ENCODE measurements at places on chromosomes 5 and 9.
A peak's percentile ranks its signal among the peaks of the same experiment; 100 is the strongest.

DNA sequence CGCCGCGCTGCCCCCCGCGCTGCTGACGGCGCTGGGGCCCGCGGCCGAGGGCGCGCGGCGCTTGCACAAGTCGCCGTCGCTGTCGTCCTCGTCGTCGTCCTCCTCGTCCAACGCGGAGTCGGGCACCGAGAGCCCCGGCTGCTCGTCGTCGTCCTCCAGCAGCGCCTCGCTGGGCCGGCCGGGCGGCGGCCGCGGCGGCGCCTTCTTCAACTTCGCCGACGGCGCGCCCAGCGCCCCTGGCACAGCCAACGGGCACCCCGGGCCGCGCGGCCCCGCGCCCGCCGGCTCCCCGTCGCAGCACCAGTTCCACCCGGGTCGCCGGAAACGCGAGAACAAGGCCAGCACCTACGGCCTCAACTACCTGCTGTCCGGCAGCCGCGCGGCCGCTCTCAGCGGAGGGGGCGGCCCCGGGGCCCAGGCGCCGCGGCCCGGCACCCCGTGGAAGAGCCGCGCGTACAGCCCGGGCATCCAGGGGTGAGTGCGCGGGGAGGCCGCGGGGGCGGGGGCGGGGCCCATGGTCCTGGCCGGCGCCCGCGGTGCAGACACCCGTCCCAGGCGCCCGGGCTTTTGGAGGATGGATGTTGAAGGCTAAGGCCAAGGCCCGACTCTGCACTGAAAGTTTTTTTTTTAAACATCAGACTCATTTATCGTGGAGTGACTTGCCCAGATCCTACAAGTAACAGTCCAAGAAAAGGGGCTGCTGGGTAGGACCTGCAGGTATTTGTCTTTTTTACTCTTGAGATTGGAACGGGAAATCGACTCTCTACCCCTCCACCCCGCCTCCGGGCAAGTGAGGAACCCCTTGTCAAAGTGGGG lies 1.2 kb downstream of the TENT4A start:
- DNase-seq, result no peak

GRCh38 chr5:121108725-121109124 lies 644.6 kb downstream of the PRR16 start:
- DNase-seq, result no peak

GRCh38 chr9:96219026-96219899 lies 82.7 kb downstream of the HSD17B3 start:
- peak; percentile 77 for DNase-seq

DNA sequence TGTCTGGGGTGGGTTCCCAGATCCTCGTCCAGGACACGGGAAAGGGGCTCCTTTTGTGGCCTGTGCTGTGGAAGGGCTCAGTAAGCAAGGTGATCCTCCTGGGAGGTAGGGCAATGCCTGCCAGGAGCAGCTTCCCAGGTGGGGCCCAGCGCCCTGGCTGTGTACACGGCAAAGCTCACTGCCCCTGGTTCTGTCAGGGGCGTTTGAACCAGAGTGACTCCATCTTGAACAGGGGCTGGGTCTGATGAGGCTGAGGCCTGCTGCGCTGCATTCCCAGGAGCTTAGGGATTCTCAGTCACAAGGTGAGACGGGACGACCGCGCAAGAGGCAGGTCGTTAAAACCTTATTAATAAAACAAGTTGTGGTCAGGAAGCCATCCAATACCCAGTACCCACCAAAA lies 19.9 kb upstream of the SLC12A7 start:
- no peak for DNase-seq

- no peak for DNase-seq
Observed at GRCh38 chr9:68462105-68462775, 78.4 kb downstream of the TMEM252 start.

GRCh38 chr5:97412959-97413358 lies 229.9 kb upstream of the RIOK2 start:
- DNase-seq, result no peak

DNA sequence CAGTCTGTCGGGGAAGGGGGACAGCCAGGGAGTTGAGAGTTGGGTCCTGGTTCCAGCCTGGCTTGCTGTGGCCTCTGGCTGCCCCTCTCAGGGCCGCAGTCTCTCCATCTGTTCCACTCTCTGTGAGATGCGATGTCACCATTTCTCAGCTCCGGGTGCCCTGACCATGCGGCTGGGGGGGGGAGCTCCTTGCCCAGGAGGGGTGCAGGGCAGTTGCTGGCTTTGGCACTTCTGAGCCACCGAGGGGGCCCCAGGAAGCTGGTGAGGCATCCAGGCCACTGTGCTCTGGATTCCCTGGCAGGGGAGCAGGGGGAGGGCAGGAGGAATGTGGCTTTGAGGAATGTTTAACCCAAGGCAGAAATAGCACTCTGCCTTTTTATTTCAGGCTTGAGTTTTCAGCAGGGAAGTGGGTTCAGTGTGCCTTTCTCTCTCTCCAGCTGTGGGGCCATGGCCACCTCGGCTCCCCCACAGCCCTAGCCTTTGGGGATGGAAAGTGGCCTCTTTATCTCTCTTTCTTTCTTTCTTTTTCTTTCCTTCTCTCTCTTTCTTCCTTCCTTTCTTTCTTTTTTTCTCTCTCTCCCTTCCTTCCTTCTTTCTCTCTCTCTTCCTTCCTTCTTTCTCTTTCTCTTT lies 11.0 kb downstream of the NCS1 start:
- DNase-seq, result no peak

DNA sequence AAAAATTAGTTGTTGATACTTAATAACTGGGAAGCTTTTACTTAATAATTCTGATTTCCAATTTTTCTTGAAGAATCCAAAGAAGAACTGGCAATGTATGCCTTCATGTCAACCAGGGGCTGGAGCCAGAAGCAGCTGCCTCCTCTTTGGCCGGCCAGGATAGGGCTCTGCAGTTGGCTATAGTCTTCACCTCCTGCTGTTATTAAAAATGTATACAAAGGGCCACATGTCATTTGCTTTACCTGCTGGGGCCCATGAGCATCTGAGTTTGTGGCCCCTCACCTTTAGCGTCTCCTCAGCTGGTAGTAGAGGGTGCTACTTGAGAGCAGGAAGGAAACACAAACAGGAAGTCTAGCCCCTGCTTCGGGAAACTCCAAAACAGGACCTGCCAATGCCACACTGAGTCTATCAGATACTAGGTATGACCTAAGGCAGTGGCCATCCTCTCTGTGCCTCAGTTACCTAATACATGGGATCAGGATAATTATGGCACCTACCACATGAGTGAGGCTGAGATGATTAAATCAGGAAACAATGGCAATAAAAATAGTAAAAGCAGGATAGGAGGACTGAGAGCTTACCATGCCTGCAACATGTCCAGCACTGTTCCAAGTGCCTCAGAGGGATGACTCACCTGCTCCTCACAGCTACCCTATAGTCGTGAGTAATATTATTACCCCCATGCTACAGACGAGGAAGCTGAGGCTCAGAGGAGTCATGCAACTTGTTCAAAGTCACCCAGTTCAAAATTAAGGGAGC lies 21.3 kb downstream of the CCDC69 start:
- peak; percentile 50 for DNase-seq

- DNase-seq, result peak; percentile 34
Observed at GRCh38 chr9:128946571-128947276, 679 bp downstream of the DOLK start.

- no peak for DNase-seq
Observed at GRCh38 chr9:36843964-36844363, 190.1 kb downstream of the PAX5 start.

DNA sequence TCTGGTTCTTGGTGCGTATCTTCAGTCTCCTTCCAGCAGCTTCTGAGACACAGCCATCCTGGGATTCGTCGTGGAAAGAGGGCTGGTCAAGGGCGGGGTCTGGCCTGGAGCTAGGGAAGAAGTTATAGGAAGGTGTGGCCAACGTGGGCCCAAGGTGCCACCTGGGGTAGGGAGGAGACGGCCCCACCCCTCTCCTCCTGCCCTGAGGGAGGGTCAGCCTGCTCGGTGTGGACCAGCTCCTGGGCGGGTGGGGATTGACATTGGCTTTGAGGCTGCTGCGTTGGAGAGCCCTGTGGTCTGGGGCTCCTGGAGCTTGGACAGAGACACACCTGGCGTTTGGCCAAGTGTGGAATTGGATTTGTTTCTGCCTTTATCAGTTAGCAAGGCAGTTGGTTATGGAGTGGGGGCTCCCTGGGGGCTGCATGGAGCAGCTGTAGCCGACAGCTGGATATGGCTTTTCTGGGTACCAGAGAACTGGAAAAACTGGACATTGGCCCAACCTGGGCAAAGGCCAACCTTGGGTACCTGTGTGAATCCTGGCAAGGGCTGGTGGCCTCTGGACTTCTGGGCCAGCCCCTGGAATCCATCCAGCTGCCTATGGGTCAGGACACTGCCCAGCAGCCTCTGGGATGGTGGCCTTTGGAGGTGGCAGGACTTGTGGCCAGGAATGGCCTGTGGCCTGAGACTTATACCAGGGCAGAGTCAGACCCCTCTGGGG lies 75.7 kb upstream of the PPP1R26 start:
- no peak for DNase-seq

- DNase-seq, result no peak
Observed at GRCh38 chr9:124782661-124783574, 6.0 kb downstream of the OLFML2A start.

GRCh38 chr5:116378007-116378776 lies 196.4 kb downstream of the SEMA6A start:
- no peak for DNase-seq
